NCI-H2029 treated with DMSO at 0.1 percent for 48 hours (cell line): ENCODE measurements at places on chromosomes 7 and 10.

DNA sequence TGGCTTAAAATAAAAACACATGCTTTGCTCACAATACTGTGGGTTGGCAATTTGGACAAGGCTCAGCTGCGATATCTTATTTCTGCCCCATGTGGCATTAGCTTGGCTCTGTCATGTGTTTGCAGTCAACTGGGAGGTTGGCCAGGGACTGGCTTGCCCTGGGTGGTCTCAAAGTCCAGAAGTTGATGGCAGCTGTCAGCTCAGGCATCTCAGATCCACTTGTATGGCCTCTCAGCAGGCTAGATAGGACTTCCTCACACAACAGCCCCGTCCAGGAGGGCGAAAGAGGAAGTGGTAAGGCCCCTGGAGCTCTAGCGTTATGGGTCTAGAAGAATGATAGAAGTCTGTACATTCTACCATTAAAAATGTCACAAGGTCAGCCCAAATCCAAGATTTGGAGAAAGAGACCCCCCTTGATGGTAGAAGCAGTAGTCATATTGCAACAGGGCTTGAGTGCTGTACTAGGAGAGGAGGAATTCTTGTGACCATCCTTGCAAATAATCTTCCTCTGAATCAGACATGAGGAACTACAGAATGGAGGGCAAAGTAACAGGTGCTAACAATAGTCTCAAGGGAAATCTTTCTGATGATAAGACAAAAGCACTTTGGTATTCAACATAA, 166.2 kb downstream of the FAM107B start:
- DNase-seq, result no peak

DNA sequence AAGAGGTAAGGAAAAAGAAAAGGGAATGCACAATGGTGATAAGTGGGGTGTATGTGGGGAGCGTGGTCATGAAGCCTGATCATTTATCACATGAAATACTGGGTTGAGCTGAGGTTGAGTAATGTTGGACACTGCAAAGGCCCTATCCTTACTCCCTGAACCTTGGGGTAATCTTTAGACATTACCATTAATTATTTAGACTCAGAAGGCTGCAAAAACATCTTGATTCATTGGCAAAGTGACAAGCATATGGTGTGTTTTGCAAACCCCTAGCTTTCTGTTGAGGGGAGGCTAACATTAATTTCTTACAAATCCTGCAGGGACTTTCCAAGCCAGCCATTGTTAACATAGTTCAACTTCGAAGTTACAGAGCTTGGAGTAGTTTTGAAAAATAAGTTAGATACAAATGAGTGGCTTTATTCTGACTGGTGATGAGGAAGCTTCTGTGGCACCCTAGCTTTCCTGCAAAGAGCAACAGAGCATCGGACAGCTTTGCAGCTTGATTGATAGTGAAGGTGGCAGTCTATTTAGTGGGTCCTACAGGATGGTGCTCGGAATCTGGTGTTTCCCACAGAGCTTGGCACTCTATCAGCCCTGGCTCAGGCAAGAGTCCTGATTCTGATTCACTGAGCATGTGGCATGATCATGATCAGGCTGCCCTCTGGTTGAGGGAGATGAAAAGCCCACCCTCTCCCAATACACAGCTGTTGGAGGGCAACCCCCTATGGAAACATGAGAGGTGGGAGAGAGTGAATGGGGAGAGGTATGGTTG, 153.7 kb upstream of the NPVF start:
- DNase-seq, result no peak

GRCh38 chr7:111765751-111766643, 203.7 kb upstream of the IMMP2L start:
- DNase-seq, result peak; percentile 31

DNA sequence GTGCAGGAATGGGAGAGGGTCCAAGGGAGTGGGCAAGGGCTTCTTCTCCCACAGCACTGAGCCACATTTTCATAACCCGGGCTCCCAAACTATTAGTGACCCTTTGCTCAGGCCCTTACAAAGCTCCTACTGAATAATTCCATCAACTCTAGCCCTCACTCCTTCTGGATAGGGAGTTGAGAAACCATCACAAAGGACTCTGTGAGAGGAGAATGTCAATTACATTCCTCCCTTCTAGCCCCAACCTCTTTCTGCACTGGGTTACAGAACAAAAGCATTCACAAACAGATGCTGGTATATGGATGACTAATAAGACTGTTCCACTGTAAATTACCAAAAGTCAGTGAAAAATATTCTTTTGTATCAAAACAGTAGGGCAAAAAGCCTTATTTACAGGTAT, 203.7 kb downstream of the SORCS1 start:
- DNase-seq, result no peak

GRCh38 chr10:48464871-48465736, 139.8 kb downstream of the ARHGAP22 start:
- no peak for DNase-seq
